ENCODE measurements at places on chromosomes 6 and 20.

- no peak for DNase-seq
Measured at GRCh38 chr6:119915971-119916370, 566.4 kb upstream of the MAN1A1 start.

GRCh38 chr6:167238694-167239467 is 52.2 kb upstream of the UNC93A start:
- DNase-seq = no peak

DNA sequence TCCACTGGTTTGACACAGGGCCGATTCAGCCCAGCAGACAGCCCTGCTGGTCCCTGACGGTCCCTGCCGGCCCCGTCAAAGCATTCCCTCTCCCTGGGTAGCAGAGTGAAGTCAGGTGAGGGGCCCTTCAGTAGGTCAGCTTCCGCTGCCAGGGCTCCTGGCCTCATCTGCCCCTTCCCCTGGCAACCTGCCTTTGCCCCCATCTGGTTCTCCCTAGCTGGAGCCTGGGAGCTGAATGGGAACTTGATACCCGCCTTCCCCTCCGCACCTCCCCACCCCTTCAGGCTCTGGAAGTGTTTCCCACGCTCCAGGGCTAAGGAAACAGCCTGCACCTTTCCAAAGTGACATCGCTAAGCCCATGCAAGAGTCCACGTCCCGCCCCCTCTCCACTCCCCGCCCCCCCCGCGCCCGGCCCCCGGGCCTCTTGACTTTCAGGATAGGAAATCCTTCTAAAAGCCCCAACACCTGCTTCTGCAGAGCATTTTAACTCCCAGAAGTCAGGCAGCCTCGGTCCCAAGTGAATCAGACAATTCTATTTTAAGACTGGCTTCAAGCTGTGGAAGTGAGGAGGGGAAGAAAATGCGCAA is 53.3 kb downstream of the ISM1 start:
- no peak for DNase-seq

GRCh38 chr6:74715355-74716085 is 490.3 kb downstream of the COL12A1 start:
- DNase-seq = no peak

DNA sequence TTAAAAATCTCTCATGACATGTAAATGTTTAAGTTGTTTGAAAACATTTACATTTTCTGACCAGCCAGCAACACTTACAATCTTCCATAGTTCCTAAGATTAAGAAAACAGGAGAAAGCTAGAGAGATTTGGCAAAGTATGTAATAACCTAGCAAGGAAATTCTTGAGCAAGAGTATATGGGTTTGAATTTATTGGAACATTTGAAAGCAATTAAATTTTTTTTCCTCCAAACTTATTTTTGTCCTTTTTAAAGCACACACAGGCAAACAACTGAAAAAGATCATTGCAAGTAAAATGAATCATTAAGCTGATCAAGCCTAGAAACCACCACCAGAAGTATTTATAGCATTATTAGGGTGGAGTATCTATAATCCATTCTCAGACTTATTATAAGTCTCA is 20.1 kb upstream of the ZNF217 start:
- DNase-seq = no peak

DNA sequence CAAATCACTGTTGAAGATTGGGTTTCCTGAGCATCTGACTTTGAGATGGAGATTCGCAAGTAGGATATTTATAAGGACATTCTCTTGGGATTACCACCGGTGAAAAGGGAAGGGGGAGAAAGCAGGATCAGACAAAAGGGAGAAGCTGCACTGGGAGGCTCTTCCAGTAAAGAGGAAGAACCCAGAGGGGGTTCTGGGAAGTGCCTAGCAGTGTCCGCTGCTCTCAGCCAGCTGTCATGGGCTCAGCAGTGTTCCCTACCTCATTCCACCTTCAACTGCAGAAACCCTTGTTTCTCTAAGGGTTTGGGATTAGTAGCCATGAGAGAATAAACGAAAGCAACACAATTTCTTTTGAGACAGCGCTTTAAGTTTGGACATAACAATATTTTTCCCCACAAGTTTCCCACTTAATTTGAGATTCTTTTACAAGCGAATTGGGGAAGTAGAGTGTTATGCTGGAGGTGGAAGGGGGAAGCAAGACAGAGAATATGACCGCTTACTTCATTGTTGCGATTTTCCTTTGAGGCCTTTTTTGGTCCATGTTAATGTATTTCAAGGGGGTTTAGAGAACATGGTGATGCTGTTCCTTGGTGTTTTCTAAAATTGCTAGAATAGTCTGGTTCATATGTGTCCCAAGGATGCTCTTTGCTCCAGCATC is 154.5 kb upstream of the SCGN start:
- DNase-seq = no peak

GRCh38 chr20:50690650-50691572 is at the start of gene RIPOR3:
RIPOR3 (minus strand) TSS chr20:50691542; CDS start chr20:50691128, 414 bp downstream.
- no peak for DNase-seq

GRCh38 chr6:109322825-109323224 is 59.4 kb downstream of the CD164 start:
- DNase-seq = no peak

GRCh38 chr6:156550949-156551348 is 226.2 kb upstream of the ARID1B start:
- DNase-seq = no peak

GRCh38 chr6:157020398-157020797 is 243.2 kb downstream of the ARID1B start:
- no peak for DNase-seq

- DNase-seq = no peak
Measured at GRCh38 chr6:155380666-155381332, 66.5 kb upstream of the TFB1M start.

DNA sequence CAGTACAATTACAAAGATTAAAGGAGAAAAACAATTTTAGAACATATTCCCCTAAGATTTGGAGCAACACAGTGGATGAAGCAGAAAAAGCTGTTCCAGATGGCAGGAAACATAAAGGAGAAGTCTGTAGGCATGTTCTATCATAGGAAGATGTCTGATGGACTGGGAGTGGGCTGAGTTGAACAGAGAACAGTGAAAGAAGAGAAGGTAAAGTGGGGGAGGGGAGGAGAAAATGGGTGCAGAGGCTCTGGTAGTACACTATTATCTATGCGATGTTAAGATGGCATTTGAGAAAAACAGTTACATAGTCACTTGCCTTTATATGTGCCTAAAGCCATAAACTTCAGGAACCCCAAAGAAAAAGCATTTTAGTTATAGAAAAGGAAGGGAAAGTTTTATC is 4.2 kb upstream of the PHIP start:
- no peak for DNase-seq

GRCh38 chr6:107618672-107619071 is 128.8 kb downstream of the SOBP start:
- DNase-seq = peak; percentile 58
